ENCODE measurements at places on chromosomes 7 and 10. TPM values are rescaled to one million over a fixed set of nuclear protein-coding genes. Genes with fewer than 3 reads are reported as not detected.

GRCh38 chr7:131935180-131935579 is 378.8 kb upstream of the PODXL start:
- H3K4me1 ChIP-seq = no peaks in the 10 kb centered on the region
- no peak overlapping the region for H3K27ac ChIP-seq
- no peaks in the 10 kb centered on the region for H3K27me3 ChIP-seq
- no peak for DNase-seq
- H3K36me3 ChIP-seq = no peaks in the 10 kb centered on the region

DNA sequence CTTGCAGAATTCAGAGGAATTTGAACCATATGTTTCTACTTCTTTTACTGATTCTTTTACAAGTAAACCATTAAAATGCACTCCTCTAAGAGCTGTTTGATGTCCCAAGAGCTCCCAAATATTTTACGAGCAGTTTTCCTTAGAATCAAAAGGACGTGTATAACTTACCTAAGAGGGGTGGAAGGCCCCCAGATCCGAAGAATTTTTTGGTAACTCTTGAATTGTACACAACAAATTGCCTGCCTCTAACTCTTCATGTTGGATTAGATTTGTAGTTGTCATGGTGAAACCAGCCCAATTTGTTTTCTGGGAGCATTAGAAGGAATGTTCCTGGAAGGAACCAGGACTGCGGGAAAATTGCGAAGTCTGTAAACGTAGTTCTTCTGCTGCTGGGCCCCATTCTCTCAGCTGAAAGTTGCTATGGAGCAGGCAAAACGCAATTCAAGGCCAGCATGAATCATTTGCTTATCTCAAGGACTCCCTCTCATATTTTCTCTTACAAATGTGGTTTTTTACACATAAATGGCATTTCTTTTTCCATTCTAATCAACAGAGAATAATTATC is 124.8 kb upstream of the TMEM72 start:
- no peaks in the 10 kb centered on the region for H3K36me3 ChIP-seq
- no peak overlapping the region for H3K4me3 ChIP-seq
- no peaks in the 10 kb centered on the region for H3K27me3 ChIP-seq
- no peaks in the 10 kb centered on the region for H3K4me1 ChIP-seq

DNA sequence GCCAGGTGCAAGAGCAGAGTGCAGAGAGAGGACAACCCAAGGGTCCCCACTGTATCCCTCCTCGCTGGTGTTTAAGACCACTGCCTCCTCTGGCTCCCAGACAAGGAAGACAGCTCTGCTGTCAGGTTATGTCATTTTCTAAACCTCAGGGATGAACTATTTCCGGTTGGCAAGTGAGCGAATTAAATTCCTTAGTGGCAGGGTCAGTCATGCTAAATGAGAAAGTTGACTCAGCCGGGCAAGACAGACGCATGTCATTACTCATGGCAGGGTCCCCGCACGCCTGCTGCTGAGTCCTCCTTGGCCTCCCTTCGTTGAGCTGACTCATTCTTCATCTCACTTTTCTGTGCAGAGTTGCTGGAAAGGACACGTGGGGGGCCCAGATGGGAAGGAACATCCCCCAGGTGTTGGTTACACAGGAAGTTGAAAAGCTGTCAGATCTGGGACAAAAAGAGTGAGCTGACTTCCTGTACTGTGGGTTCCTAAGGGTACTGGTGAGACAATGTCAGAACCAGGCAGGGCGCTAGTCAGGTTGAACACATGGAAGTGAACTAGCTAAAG is 47.1 kb upstream of the UCN3 start:
- no peaks in the 10 kb centered on the region for H3K27me3 ChIP-seq
- no peak overlapping the region for H3K4me3 ChIP-seq
- DNase-seq = no peak
- no peaks in the 10 kb centered on the region for H3K4me1 ChIP-seq
- no peaks in the 10 kb centered on the region for H3K36me3 ChIP-seq
- no peak overlapping the region for H3K27ac ChIP-seq

- H3K4me3 ChIP-seq = no peak overlapping the region
- H3K36me3 ChIP-seq = no peaks in the 10 kb centered on the region
- no peaks in the 10 kb centered on the region for H3K27me3 ChIP-seq
- no peak for DNase-seq
- H3K4me1 ChIP-seq = peaks cover 4% of the 10 kb centered on the region
These were observed 4.0 kb downstream of the CLRN3 start for GRCh38 chr10:127888521-127889312.

DNA sequence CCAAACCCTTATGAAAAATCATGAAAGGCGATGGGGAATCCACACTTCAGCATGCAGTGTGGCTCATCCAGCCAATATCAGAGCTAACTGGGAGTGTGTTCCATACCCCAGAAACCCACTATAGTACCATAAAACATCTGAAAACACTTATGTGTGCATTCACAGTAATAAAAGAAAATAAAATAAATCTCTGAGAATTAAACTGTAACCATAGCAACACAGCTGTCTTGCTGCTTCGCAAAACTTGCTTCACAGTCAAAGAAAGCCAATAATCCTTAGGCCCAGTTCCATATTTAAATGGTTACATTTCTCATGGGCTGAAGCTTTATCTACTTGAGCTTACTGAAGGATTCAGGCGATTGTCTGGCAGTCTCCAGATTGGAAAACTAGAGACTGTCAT is 19.9 kb upstream of the POLR1F start:
- no peak overlapping the region for H3K4me3 ChIP-seq
- H3K36me3 ChIP-seq = no peaks in the 10 kb centered on the region
- H3K4me1 ChIP-seq = no peaks in the 10 kb centered on the region

DNA sequence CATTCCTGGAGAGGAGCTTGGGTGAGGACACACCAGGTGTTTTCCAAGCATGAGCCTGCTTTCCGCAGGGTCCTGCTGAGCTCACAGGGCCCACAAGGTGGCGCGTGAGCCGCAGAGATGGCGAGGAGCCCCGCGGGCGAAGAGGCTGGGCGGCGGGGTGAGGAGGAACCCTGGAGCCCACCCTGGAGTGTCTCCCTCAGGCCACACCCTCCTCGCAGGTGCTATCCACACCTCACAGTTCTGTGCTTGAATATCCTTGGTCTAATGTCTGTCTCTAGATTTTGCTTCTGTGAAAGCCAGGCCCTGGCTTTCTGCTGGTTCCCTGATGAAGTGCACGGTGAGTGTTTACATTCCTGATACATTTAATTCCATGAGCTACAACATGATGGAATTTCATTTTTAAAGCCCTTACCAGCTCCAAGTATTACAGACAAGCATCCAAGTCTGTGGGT is 433.6 kb downstream of the ACTR3B start:
- H3K27ac ChIP-seq = no peak overlapping the region
- H3K36me3 ChIP-seq = no peaks in the 10 kb centered on the region
- no peak overlapping the region for H3K4me3 ChIP-seq
- DNase-seq = no peak
- H3K27me3 ChIP-seq = no peaks in the 10 kb centered on the region

GRCh38 chr10:102646610-102647442 is 2.5 kb downstream of the TRIM8 start:
- peak overlapping the region; percentile 88 for H3K4me3 ChIP-seq
- H3K4me1 ChIP-seq = peaks cover 54% of the 10 kb centered on the region
- H3K27ac ChIP-seq = peak overlapping the region; percentile 99
- DNase-seq = peak; percentile 89
- H3K36me3 ChIP-seq = peaks cover 15% of the 10 kb centered on the region
- no peaks in the 10 kb centered on the region for H3K27me3 ChIP-seq

- DNase-seq = no peak
- H3K27ac ChIP-seq = peak overlapping the region; percentile 88
- no peaks in the 10 kb centered on the region for H3K36me3 ChIP-seq
- peaks cover 3% of the 10 kb centered on the region for H3K4me1 ChIP-seq
- H3K27me3 ChIP-seq = no peaks in the 10 kb centered on the region
- H3K4me3 ChIP-seq = no peak overlapping the region
These were observed 45.5 kb upstream of the TARP start for GRCh38 chr7:38318803-38319416.

DNA sequence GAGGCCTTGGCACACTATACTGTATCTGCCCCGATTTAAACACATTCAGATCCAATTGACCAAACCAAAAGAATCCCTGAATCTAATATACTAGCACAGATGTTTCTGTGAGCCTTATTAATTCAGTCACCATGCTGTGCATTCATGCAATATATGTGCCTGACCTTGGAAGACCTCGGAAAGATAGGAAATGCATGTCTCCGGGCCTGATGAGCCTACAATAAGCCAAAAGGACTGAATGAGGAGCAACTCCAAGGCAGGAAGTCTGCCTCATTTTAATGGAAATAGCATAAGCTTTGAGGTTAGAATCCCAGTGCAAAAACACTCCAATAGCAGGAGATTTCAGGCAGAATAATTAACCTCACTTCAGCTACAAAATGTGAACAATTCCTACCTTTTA is 316.7 kb downstream of the LRRTM3 start:
- no peak overlapping the region for H3K4me3 ChIP-seq
- no peaks in the 10 kb centered on the region for H3K4me1 ChIP-seq
- H3K27me3 ChIP-seq = no peaks in the 10 kb centered on the region
- no peak for DNase-seq

DNA sequence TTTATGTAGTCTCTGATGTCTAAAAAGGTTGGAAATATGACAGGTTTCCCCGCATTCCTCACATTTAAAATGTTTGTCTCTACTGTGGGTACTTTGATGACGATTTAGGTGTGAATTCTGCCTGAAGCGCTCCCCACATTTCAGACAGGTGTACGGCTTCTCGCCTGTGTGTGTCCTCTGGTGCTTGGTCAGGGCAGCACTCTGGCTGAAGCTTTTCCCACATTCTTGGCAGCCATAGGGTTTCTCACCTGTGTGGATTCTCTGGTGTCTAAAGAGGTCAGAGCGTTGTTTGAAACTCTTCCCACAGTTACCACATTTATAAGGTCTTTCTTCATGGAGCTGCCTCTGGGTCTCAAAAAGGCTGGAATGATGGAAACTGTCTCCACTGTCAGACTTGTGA is 6.3 kb downstream of the ZNF394 start:
- peaks cover 57% of the 10 kb centered on the region for H3K36me3 ChIP-seq
- H3K27me3 ChIP-seq = no peaks in the 10 kb centered on the region
- H3K4me1 ChIP-seq = peaks cover 17% of the 10 kb centered on the region
- DNase-seq = no peak
- no peak overlapping the region for H3K4me3 ChIP-seq

DNA sequence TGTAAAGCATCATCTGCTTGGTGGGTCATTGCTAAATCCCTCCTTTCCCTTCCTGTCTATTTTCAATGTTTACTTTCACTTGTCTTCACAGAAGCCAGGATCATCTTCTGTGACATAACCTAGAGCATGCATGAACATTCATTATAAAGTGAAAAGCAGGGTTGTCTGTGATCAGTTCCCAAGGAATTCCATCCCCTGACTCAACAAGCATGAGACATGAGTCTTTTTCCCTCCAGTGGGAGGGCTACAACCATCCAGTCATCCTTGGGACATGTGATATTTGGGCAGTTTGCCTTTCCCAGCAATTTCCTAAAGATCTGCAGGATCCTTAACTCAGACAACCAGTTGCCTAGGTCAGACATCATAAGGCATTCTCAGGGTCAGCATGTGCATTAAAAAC is 166.3 kb upstream of the TMEM196 start:
- no peak overlapping the region for H3K27ac ChIP-seq
- no peaks in the 10 kb centered on the region for H3K27me3 ChIP-seq
- no peaks in the 10 kb centered on the region for H3K4me1 ChIP-seq
- no peak for DNase-seq
- H3K36me3 ChIP-seq = no peaks in the 10 kb centered on the region
- no peak overlapping the region for H3K4me3 ChIP-seq

DNA sequence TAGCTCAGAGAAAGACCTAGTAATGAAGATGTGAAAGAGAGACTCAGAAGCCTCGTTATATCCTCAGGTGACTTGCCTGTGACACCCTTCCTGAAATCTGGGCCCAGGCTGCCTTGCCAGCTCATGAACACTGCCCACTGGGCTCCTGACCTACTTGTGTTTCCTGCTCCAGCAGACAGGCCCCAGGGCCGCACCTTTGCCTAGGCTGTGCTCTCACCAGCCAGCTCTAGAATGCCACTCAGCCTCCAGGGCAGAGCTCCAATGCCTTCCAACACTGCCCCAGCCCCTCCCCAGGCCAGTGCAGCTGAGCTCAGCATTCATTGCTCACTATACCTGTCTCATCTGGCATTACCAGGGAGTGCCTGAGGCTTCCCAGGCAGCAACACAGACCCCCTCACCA is 94.3 kb downstream of the DLG5 start:
- no peak overlapping the region for H3K27ac ChIP-seq
- no peak overlapping the region for H3K4me3 ChIP-seq
- no peaks in the 10 kb centered on the region for H3K36me3 ChIP-seq
- H3K4me1 ChIP-seq = peaks cover 9% of the 10 kb centered on the region
- no peaks in the 10 kb centered on the region for H3K27me3 ChIP-seq

DNA sequence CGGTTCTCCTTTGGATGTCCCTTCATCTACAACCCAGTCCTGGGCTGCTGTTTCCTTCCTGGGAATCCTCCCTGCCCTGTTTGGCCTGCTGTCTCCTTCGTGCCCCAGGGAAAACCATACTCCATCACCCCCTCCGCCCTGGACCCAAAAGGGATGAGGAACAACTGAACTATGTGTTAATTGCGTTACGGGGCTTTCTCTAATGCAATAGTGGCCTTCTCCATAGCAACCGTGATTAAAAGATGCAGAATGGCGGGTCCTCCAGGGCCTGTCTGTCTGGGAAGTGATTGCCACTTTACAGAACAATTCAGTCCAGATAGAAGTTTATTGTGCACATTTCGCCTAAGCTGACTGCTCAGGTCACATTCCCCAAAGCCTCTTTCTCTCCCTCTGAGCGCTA is 112.0 kb upstream of the FGFR2 start:
- no peak overlapping the region for H3K4me3 ChIP-seq
- no peaks in the 10 kb centered on the region for H3K27me3 ChIP-seq
- H3K36me3 ChIP-seq = no peaks in the 10 kb centered on the region
- H3K4me1 ChIP-seq = no peaks in the 10 kb centered on the region
- DNase-seq = no peak

DNA sequence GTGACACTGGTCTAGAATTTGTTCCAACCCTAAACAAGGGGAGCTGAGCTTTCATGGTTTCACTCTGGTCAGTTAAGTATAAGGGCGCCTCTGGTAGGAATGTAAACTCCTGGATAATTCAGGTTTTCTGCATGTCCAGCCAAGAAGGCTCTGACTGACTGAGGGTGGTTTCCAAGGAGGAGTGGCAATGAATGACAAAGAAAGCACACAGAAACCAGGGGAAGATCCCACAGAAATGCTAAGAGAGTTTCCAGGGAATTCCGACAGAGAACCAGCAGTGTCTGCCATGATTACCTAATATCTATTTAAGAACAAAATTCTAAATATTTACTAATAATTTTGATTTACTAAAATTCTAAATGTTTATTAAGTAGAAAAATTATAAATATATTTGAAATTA is 27.3 kb upstream of the NRG3 start:
- no peak for DNase-seq
- H3K27me3 ChIP-seq = no peaks in the 10 kb centered on the region
- no peaks in the 10 kb centered on the region for H3K4me1 ChIP-seq
- no peak overlapping the region for H3K4me3 ChIP-seq
- no peaks in the 10 kb centered on the region for H3K36me3 ChIP-seq

Gene C7orf57
- total RNA-seq = not detected

Gene MCM10
- total RNA-seq = 1.4 TPM

Gene GLCCI1
- 43.3 TPM for total RNA-seq

Gene NXPH1
- not detected for total RNA-seq

Gene GRM8
- not detected for total RNA-seq

Gene PRPS1L1
- not detected for total RNA-seq

All from spleen (tissue), 13 donors.